Right cardiac atrium (tissue), 5 donors: ENCODE measurements at places on chromosomes 4 and X. TPM values are rescaled to one million over a fixed set of nuclear protein-coding genes. Genes with fewer than 3 reads are reported as not detected.

DNA sequence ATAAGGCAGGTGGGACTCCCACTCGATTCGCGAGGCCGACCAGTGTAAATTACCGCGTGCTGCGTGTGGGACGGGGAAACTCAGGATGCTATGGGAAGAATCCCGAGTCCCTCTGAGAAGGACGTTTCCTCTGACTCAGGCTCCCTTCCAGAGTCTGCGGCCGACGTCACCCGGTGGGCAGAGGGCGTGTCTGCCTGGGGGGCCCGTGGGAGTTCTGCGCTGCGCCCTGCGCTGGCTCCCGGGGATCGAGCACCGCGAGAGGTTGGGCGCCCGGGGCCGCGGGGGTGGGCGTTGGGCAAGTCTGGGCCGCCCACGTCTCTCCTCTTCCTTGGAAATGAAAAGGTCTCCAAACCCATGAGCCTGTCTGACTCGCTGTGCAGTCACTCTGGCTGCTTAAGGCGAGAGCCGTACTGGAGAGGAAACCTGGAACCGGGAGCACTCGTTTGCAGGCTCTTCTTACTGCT, 568 bp downstream of the NIPAL1 start:
- peak; percentile 56 for DNase-seq

- no peak for DNase-seq
Observed at GRCh38 chr4:102627831-102628523, 126.8 kb downstream of the NFKB1 start.

Gene PPP1R3F
- total RNA-seq, result 29.3 TPM

Gene BRS3
- not detected for total RNA-seq

Gene MAGED4
- 1.3 TPM for total RNA-seq

Gene ACE2
- 4.5 TPM for total RNA-seq

DNA sequence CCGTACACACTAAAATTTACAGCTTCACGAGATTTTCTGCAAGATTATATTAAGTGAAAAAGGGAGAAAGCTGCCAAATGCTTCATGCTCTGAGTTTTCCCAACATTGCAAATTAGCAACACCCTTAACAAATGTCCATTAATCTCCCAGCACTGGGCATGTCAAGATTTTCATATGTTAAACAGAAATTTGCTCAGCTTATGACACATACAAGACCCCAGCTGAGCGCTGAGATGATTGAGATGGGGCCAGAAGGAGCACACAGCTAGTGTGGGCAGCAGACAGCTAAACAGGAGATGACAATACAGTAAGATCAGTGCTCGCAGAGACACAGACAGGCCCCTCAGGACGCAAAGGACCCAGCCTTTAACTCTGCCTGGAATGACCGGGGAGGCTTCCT, 208.8 kb downstream of the STK32B start:
- no peak for DNase-seq

Gene MSX1
- 2.3 TPM for total RNA-seq

DNA sequence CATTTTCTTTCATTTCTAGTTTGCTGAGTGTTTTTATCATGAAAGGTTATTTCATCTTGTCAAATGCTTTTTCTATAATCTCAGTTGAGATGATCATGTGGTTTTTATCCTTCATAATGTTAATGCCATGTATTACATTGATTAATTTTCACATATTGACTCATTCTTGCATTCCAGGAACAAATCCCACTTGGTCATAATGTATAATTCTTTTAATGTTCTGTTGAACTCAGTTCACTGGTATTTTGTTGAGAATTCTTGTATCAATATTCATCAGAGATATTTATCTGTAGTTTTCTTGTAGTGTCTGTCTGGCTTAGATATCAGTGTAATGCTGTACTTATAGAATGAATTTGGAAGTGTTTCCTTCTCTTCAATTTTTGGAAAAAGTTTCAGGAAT, 16.7 kb upstream of the LHFPL1 start:
- DNase-seq, result no peak

DNA sequence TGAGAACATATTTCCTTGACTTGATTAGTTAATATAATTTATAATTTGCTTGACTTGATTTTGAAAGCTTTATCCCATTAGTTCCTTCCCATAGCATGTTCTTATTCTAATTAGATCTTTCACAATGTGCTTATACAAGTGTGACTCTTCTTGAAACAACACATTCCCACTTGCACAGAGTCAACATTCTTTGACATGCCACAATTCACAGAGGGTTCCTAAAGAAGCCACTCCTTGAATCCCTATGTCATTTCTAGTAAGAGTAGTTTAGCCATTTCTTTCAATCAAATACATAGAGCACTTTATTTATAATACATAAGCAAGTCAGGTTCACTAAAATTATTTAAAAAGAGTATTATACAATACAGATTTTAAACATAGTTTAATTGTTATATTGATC, 228.9 kb upstream of the GRID2 start:
- no peak for DNase-seq

DNA sequence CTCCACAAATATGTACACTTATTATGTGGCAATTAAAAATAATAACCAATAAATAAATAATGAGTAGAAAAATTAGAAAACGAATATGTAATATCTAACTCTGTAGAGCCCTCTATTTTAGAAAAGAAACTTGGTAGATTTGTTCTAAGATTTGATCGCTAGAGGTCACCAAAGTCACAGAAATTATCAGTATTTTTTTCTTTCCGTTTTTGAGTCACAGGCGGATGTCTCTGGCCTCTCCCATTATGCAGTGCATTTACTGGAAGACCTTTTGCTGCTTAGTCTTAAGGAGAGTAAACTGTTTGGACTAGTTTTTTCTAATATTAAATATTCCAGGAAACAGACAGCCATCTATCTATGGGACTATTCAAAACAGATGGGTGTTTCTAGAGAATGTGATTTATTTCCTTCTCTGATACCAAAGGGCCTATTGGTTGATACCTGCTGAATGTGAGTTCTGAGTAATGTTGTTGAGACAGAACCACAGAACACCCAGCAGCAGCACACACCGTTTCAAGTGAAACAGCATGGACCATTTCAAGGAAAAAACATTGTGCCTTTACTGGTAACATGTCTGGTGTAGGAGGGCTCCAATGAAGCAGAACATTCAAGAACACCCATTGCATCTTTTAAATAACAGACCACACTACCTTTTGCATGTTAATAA, 34.0 kb upstream of the GYPA start:
- DNase-seq, result no peak

DNA sequence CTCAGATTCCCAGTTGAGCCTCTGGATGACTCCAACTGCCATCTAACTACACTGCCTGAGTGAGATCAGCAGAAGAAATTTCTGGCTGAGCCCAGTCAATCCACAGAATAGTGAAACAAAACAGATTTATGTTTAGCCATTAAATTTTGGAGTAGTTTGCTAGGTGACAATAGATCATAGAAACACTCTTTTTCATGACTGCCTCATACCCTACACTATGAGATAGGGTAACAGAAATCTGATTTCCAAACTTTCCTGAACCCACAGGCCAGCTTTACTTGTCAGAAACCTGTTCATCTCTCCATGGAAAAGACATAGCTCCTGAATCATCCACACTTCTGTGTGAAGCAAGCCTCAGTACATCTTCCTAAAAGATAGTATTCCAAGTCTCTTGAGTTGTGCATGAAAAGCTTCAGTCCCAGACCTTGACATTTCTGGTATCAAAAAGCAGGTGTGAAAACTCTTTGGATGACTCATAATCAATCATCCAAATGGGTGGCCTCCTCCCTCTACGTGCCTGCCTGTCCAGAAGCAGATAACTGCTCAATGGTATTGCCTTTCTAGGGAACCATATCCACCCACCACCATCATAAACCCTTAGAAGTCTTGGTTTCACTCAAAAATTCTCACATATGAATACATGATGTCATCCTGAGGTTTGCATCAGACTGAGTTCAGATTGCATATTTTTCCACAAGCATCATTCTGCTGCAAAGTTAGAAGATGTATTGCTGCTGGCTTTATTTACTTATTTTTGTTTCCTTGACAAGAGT, 47.5 kb upstream of the RAP2C start:
- DNase-seq, result no peak

Gene TIGD4
- 0.37 TPM for total RNA-seq

Gene TFDP3
- total RNA-seq, result not detected

DNA sequence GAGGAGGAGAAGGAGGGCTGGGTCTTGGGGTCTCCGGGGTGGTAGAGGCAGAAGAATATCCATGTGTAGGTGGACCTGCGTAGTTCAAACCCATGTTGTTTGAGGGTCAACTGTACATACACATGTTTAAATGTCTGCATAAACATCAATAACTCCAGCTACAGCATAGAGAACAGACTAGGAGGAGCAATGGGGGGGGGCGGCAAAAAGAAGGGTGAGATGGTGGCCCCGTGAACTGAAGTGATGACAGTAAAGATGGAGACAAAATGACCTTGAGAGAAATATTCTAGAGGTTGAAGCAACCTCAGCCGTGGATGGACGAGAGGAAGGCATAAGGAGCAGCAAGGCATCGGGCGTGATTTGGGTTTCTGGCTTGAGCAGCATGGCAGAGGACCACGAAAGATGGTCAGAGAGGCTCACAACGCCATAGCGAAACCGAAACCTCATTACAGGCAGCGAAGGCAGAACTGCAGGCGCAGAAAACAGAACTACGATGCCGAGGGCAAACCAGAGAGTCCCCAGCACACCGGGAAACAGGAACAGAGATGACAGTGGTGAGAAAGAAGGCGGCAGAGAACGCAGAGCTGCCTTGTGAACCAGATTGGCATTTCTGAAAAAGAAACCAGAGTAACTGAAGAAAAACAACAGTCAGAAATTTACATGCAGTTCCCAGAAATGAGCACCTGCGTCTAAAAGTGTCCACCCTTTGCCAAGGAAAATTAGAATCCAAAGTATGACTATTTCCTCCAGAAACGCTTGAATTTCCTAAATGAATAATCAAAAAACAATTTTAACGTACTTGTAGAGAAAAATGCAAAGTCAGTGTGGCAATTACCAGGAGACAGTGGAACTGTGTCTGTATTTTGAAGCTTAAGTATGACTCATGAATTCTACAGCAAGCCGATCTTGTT, 50.3 kb upstream of the ENPP6 start:
- no peak for DNase-seq

Gene STAG2
- 43.4 TPM for total RNA-seq

Gene SHOX
- total RNA-seq, result not detected

Gene NAAA
- total RNA-seq, result 18.4 TPM

Gene NLGN4X
- total RNA-seq, result 5.4 TPM

DNA sequence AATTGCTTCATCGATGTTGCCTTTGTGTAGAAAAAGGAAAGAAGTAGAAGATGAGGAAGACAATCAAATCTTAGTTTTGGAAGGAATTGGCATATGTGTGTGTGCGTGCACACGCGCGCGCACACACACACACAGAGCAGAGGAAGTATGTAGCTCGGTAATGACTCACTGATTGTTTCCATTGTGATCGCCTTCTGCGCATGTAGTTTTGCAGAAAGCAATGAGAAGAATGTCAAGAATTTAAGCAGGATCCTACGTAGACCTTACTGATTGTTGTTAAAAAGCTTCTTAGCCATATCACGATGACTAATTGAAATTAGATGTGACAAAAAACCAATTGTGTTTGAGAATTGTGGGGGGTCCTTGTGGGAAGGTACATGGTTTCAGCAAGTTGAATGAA, 12.8 kb upstream of the LIMCH1 start:
- DNase-seq, result no peak

Gene GSX2
- not detected for total RNA-seq

- DNase-seq, result no peak
Observed at GRCh38 chrX:1391370-1391706, 575 bp downstream of the SLC25A6 start.

Gene VBP1
- 62.2 TPM for total RNA-seq

DNA sequence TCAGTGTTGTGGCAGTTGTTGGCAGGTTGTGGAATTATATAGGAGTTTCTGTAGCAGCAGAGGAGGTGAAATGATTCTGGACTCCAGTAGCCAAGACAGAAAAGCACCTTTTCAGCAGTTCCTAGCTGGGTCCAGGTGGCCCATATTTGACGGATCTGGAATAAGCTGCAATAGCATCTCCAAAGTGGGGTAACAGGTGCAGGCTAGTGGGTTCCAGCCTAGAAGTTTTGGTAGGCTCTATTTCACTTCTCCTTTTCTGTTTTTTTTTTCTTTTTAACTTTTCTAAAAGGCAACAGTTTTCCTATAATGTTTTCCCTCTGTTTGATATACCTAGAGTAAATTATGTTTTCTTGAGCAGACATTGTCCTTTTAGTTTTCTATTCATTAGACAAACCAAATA, 392.5 kb downstream of the C4orf33 start:
- no peak for DNase-seq

GRCh38 chr4:6840062-6840976, 57.8 kb downstream of the KIAA0232 start:
- peak; percentile 58 for DNase-seq

- no peak for DNase-seq
Observed at GRCh38 chr4:168734703-168735678, 238.1 kb downstream of the PALLD start.

- DNase-seq, result no peak
Observed at GRCh38 chr4:151035328-151035727, 20.2 kb upstream of the LRBA start.

- no peak for DNase-seq
Observed at GRCh38 chr4:153757407-153757806, 2.4 kb downstream of the RNF175 start.

DNA sequence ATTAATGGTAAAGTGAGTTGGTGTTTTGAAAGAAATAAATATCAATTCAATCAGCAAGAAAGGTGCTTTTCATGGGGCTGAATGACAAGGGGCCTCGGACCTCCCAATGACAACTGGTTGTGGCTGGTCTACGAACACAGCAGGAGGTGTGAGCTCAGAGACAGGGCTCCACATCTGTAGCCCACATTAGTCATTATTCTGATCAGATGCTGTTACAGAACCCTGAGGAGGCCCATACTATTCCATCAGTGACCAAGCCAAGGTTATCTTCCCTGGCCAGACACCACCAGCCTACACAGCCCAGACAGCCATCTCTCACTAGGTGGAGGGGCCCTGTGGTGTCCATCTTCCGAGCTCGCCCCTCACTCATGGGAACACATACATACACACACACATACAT, 168.8 kb downstream of the SH3KBP1 start:
- DNase-seq, result no peak

DNA sequence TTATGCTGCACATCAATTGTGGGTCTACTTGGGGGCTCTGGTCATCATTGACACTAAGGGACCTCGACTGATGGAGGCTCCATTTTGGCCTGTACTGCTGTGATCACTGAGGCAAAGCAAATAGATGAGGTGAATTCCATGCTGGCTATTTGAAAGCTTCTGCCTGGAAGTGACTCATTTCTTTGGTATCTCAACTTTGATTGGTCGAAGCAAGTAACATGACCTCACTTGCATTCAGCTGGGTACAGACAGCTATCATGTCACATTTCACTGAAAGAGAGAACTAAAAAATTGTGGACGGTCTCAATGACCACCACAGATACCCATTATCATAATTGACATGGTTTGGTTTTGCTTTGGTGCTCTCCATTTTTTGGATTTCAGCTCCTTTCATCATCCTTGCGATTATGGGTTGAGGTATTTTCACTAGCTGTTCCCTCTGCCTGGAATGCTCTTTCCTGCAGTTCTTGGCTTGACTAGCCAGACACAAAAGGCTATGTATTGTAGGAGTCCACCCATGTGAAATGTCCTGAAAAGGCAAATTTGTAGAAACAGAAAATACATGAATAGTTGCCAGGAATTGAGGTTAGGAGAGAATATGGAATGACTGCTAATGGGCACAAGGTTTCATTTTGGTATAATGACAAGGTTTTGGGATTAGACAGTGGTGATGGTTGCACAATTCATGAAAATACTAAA, 369.2 kb upstream of the LCORL start:
- DNase-seq, result no peak

Gene SERPINA7
- total RNA-seq, result not detected
